ENCODE measurements at places on chromosomes 1 and 21.

DNA sequence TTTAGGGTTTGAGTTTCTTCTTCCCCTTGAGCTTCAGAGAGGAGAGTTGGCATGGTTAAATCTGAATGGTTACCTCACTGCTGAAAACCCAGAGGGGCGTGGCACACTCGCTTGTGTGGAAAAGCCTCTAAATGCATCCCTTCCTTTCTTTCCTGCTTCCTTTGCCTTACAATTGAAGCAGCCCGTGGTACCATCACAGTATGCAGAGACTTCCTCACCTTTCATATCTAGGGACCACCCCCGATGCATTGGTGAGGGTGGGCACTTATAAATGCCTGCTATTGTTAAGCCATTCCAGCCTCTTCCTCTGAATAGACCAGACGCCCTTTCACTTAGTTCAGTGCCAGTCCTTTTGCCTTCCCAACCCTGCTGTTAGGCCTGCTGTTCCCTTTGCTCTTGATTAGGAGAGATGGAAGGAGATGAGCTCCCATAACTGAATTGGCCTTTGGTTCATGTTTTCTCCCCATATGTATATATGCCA, 21.9 kb upstream of the LAX1 start:
- DNase-seq = no peak

GRCh38 chr1:241589521-241589920, 50.6 kb downstream of the CHML start:
- DNase-seq = no peak

DNA sequence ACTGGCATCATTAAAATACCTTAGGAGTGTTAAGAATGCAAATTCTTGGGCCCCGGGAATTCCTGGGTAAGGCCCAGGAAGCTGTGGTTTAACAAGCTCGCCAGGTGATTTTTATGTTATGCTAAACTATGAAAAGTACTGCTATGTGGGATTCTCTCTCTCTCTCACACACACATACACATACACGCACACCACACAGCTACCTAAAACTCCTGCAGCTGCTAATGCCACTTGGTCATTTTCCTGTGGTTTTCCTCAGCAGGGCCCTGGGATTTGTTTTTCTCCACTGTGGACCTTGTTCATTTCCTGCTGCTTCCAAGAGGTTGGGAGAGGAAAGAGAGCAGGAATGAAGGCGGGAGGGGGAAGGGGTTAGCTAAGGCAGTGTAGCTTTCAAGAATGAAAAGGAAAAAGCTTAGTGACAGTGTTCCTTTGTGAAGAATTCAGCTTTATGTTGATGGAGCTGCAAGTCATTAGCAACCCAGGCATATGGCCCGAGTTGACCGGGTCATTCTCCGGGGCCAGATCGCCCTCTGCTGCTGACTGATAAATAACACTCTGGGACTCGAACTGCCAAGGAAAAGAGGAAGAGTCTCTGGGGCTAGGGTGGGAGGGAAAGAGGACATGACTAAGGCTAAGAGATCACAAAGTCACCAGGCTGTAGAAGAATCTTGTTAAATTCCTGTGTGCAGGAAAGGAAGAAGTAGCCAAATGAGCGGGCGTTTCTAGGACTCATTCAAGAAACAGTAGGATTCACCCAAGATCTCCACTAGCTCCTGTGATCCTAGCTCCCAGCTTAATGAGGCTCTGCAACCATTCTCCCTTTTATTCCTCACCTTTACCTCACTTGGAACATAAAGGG, 30.5 kb upstream of the LRIG2 start:
- peak; percentile 6 for DNase-seq

DNA sequence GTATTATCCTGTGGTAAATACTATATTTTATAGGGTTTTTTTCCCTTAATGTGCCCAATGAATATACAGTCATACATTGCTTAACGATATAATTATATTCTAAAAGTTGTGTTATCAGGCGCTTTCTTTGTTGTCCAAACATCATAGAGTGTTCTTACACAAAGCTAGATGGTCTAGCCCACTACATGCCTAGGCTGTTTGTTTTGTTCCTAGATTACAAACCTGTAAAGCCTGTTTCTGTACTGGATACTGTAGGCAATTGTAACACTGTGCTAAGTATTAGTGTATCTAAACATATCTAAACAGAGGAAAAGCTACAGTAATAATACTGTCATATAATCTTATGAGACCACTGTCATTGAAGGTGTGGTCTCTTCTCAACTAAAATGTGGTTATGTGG, 242.6 kb upstream of the C1orf105 start:
- DNase-seq = no peak

- DNase-seq = no peak
These were observed 13.9 kb upstream of the IL20 start for GRCh38 chr1:206851341-206852010.

DNA sequence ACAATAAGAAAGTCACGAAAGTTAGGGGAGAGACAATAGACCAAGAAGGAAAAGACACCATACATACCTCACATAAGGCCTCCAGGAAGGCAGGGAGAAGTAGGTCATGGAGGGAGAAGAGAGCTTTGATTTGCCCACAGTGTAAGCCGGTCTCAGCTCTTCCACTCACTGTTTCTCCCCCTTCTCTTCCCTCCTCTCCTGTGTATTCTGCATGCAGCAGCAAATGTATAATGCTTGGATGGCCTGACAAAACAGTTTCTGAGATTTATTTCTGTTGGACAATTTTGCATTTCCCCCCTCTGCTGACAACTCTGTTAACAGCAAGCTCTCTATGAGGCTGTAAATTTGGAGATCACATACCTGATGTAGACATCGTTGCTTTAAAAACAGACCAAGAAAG, 318.9 kb downstream of the OMA1 start:
- no peak for DNase-seq

DNA sequence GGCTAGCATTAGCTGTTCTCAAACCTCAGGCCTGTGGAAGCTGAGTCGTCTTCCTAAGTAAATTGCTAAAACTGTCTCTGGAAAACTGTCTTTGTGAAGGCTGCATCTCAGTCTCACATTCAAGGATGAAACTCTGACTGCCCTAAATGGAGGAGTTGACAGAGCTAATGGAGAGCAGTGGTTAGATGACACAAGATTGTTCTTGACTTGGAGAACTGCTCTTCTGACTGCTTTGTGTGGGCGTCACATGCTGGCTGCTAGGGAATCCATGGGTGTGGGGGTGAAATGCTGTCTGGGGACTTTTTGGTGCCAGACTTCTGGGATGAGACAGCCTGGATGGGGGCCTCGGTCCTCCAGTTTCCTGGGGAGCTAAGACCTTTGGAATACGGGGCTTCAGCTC, 24.5 kb upstream of the TSPAN2 start:
- DNase-seq = no peak

GRCh38 chr1:56355422-56355821, 223.9 kb downstream of the PLPP3 start:
- DNase-seq = no peak

GRCh38 chr1:219537223-219537631, 75.7 kb downstream of the ZC3H11B start:
- no peak for DNase-seq

- no peak for DNase-seq
These were observed 68.9 kb upstream of the PARP1 start for GRCh38 chr1:226476648-226477319.

DNA sequence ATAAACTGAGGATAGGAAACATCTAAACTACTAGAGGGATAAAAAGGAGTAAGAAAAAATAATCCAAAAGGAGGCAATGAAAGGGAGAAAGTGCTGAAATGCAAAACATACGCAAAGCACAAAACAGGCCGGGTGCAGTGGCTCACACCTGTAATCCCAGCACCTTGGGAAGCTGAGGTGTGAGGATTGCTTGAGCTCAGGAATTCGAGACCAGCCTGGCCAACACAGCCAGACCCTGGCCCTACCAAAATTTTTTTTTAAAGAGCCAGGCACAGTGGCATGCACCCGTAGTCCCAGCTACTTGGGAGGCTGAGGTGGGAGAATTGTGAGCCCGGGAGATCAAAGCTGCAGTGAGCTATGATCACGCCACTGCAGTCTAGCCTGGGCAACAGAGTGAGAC, 10.5 kb downstream of the SPOCD1 start:
- DNase-seq = no peak

DNA sequence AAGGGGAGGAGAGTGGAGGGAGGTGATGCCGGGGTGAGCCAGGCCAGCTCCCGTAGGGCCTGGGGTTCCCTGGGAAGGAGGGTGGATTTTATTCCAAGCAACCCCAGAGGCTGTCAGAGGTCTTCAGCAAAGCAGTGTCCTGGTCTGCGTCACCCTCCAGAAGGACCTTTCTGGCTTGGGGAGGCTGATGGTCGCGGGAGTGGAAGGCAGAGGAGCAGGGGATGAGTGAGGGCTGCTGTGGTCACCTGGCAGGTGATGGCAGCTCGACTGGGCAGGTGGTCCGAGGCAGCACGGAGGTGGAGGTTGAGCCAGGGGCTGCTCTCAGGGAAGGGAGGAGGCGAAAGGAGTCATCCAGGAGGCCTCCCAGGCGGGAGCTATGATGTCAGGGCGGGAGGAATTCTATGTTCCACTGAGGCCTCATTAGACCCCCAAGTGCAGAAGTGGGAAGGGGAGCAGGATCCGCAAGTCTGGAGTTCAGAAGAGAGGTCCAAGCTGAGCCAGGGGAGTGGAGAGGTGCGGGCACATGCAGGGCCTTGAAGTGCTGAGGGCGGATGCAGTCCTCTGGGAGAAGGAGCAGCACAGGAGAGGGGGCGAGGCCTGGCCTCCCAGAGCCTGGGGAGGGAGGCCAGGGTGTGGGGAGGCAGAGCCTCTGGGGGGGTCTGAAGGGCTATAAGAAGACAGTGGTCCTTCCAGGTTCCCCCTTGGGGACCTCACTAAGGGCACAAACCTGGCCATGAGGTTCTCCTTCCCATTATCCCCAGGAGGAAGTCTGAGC, 33.3 kb downstream of the BMP8A start:
- no peak for DNase-seq

GRCh38 chr1:150508982-150509381, 1.1 kb downstream of the ECM1 start:
- no peak for DNase-seq

DNA sequence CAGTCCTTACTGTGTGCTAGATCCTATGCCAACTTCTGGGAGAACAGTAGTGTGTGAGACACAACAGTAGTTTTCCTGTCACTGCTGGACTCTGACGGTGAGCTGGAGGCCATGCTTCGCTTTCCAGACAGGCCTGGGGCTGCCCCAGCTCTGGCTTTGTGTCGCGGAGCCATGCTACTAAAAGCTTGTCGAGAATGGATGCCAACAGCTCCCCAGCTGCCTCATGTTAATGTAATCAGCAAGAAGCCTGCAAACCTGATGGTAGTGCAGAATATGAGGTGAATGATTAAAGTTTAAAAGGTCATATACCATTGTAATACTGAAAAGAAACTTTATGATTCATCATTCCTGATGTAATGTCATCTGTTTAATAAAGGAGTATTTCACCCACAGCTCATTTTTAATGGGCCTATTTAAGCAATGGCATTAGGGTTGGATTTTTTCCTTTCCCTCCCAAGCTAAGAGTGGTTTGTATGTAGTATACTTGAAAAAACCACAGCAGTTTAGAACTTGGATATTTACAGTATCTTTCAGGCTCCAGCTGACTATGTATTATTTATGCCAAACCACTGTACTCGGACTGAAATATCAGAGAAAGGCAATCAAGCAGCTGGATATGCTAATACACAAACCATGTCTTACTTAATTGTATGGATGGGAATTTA, 343.0 kb downstream of the NUF2 start:
- no peak for DNase-seq

- DNase-seq = no peak
These were observed 75.1 kb downstream of the DTL start for GRCh38 chr1:212110617-212111016.

GRCh38 chr1:44012404-44012803, 18.9 kb downstream of the SLC6A9 start:
- DNase-seq = no peak

DNA sequence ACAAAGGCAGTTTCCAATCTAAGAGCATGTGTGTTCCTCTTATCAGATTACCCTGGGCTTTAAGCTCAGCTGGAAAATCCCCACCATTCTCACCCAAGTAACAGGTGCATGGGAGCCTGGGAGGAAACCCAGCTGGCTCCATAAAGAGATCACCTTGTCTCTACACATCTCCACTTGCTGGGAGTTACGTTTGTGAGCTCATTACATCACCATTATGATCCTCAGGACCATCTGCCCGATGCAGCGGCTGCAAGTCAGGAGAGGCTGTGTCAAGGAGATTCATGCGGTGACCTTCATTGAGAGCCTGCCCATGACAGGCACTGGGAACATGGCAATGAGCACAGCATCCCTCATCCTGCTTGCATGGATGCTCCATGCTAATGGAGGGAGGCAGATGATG, 618.0 kb downstream of the NPHP4 start:
- DNase-seq = no peak

- no peak for DNase-seq
These were observed 45.6 kb downstream of the ZNF281 start for GRCh38 chr1:200364091-200364759.

GRCh38 chr1:55140137-55140536, 75.0 kb downstream of the USP24 start:
- DNase-seq = no peak

GRCh38 chr1:78236716-78237115, 190.9 kb downstream of the GIPC2 start:
- no peak for DNase-seq

- no peak for DNase-seq
These were observed 47.5 kb upstream of the CSF3R start for GRCh38 chr1:36530261-36530660.

DNA sequence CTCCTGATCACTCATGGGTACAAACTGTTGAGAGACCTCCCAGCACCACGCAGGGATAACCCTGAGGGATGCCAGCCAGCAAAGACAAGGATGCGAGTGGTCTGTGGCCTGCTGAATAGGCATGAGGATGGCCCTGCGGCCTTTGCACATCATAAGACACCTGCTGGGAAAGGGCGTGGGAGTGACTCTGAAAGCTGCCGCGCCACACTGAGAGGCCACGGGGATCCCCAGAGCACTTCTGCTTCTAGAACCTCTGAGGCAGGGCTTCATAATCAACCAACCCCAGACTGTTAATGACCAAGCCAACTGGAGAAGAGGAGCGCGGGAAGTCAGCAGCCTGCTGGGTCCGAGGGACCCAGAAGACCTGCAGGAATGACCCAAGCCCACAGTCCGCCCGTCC, 73.8 kb downstream of the SH3BGR start:
- DNase-seq = no peak

DNA sequence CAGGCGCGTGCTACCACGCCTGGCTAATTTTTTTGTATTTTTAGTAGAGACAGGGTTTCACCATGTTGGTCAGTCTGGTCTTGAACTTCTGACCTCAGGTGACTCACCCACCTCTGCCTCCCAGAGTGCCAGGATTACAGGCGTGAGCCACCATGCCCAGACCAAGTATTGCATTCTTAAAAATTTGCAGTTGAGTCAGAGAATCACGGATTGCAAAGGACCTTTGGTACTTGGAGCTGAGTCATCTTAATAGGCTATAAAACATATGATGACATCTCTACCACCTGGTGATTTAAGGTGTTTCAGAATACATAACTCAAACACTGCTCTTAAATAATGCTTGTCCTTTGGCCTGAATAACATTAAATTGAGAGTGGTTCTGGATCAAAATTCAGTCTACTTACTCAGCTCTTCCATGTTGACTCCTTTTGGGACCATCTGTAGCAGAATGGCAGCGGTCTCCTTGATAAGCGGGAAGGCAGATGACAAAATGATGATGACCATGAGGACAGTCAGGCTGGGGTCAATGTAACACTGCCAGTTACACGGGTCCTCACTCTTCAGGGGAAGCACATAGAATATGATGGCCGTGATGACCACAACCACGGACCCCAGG, 10.4 kb downstream of the SLC30A10 start:
- no peak for DNase-seq

Measured in stimulated activated CD4-positive, alpha-beta T cell treated with anti-CD3 and anti-CD28 coated beads, Interleukin-1b, Interleukin-23, amount 100 ng/mL, for 4 hours (primary cell).